Mammary microvascular endothelial cell (primary cell): ENCODE measurements at places on chromosomes 7 and 10. TPM values are rescaled to one million over a fixed set of nuclear protein-coding genes. Genes with fewer than 3 reads are reported as not detected.

Gene RPEL1
- not detected in 2 replicates for total RNA-seq

Gene SSBP1
- total RNA-seq: 246 and 316 TPM in 2 replicates

Gene SEMA3D
- 3.2 and 3.8 TPM in 2 replicates for total RNA-seq

Gene TCERG1L
- total RNA-seq: not detected in 2 replicates

Gene MSS51
- total RNA-seq: 0.30 and 0.40 TPM in 2 replicates
